CD4-positive, alpha-beta memory T cell (primary cell): ENCODE measurements at places on chromosomes 3 and 15.

- H3K36me3 ChIP-seq, result no peaks in the 10 kb centered on the region
- no peak overlapping the region for H3K27ac ChIP-seq
- no peaks in the 10 kb centered on the region for H3K4me1 ChIP-seq
- no peaks in the 10 kb centered on the region for H3K27me3 ChIP-seq
- no peak for DNase-seq
These were observed 213.6 kb downstream of the RBMS3 start for GRCh38 chr3:29494305-29495036.

GRCh38 chr3:69032142-69032541 is 18.7 kb upstream of the EOGT start:
- H3K27ac ChIP-seq, result no peak overlapping the region
- no peak for DNase-seq
- peaks cover 60% of the 10 kb centered on the region for H3K36me3 ChIP-seq
- no peaks in the 10 kb centered on the region for H3K27me3 ChIP-seq
- H3K4me1 ChIP-seq, result no peaks in the 10 kb centered on the region

GRCh38 chr15:57503051-57503702 is 88.5 kb upstream of the MYZAP start:
- no peaks in the 10 kb centered on the region for H3K4me1 ChIP-seq
- no peaks in the 10 kb centered on the region for H3K27me3 ChIP-seq
- H3K4me3 ChIP-seq, result no peak overlapping the region
- H3K36me3 ChIP-seq, result no peaks in the 10 kb centered on the region

DNA sequence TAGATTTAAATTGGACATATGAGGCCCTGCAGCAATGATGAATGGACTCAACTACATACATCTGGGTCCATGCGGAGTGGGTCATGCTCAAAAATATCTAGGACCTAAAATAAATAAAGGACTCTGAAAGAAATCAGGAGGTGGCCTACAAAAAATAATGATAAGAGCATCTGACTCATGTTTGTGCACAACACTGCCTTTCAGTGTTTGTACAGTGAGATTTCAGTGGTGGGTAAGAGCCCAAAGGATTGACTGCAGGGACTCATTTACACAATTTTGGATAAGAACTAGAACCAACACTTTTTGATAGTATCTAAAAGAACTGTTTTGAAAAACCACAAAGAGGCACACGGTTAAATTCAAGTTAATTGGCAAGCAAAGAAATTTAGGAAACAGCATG is 285.5 kb downstream of the SLC9A9 start:
- no peaks in the 10 kb centered on the region for H3K36me3 ChIP-seq
- no peak overlapping the region for H3K27ac ChIP-seq
- no peak for DNase-seq

- no peak for DNase-seq
- H3K4me3 ChIP-seq, result no peak overlapping the region
- H3K27ac ChIP-seq, result no peak overlapping the region
- H3K27me3 ChIP-seq, result no peaks in the 10 kb centered on the region
These were observed 175.5 kb downstream of the ATG7 start for GRCh38 chr3:11447584-11448200.
